Foreskin fibroblast (primary cell): ENCODE measurements at places on chromosomes 1 and 21.
A peak's percentile ranks its signal among the peaks of the same experiment; 100 is the strongest.

GRCh38 chr1:228215663-228216116, 7.8 kb downstream of the OBSCN start:
- no peak for DNase-seq

DNA sequence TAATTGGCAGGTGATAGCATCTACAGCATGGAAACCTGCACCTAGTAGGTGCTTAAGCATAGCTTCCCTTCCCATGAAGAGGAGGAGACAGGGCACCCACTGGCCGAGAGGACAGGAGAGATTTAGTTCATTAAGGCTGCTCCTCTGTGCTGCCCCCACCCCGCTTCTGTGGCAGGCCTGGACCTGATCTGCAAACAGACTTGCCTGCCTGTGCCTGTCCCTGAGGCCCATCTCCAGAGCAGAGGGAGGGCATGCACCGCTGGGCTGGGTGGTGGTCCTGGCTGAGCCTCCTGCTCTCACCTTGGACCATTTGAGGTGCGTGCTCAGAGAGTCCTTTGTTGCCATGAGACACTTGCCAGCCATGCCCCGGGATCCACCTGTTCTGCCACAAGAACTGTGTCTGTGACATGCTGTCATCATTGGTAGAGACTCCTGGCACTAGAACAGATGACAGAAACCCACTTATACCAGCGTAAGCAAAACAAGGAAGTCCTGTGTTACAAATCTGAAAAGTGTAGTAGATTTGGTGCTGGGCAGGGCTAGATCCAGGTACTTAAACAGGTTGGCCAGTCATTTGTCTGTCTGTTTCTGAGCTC, 55.6 kb downstream of the PTPRF start:
- no peak for DNase-seq

DNA sequence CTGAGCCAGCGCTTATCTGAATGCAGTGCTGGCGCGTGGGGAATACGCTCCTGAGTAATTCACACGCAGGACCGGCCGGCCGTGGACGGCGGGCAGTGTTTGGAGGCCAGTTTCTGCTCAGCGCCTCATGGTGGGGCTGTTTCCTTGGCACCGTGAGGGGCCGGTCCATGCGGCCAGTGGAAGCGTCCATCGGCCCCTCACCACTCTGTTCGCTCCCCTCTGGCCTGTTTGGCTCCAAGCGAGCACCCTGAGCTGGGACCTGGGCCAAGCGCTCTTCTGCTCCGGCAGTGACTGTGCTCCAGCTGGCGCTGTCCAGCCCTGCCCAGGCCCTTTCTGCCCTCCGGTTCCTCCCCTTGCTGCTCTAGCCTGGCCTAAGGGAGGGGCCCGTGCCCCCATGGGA, 16.3 kb upstream of the PLCH2 start:
- peak; percentile 73 for DNase-seq

DNA sequence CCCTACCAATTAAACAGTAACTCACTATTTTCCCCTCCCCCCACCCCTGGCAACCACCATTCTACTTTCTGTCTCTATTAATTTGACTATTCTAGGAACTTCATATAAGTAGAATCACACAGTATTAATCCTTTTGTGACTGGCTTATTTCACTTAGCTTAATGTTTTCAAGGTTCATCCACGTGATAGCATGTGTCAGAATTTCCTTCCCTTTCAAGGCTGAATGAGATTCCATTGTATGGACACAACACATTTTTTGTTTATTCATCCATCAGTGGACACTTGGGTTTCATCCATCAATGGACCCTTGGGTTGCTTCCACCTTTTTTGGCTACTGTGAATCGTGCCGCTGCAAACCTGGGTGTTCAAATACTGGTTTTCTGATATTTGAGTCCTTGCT, 41.7 kb downstream of the EIF2D start:
- no peak for DNase-seq

DNA sequence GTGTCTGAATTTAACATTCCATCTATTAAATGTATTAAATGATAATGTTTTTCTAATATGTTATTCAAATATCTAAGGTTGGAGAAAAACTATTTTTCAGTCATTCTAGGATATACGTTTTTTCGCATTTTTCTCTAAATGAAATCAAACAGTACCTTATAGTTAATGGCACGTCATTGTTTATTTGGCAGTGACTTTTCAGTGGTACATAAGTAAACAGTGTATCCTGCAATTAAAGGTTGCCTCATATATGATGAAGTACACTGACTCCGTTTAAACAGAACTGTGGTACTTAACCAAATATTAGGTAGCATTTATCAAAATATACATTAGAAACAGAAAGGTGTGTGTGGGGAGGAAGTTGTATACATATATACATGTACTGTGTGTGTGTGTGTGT, 79.2 kb downstream of the EPS15 start:
- DNase-seq, result no peak

DNA sequence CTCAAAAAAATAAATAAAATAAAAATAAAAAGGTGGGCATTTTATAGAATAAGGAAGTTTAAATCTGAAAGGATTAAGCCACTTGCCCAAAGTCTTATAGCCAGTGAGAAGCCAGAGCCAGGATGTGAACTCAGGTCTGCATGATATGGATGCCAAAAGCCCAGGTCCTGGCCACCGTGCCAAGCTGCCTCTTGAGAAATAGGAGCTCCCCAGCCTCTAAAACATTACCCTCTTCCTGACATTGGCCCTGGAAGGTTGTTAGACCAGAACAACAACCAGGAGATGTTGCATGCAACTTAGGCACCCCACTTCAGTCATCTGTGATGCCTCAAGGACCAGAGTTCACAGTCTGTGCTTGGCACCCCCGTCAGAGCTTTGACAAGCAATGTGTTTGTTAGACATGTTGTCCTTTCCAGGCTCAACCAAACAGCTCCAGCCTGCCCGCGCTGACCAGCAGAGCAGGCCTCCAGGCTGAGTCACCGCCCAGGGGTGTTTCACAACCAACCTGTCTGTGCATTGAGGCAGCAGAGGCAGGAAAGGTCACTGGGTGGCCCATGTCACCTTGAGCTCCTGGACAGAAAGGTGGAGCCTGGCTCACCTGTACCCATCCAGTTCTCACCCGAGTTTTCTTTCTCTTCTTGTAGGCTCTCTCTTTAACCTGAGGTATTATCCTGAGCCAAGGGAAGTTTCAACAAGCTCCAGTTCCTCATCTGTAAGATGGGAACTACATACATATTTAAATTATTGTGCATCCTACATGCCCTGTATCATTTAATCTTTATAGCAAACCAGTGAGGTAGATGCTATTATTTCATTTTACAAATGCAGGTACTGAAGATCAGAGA, 14.9 kb upstream of the MED18 start:
- DNase-seq, result peak; percentile 65

- peak; percentile 46 for DNase-seq
These were observed at the start of gene CHD5 for GRCh38 chr1:6180268-6180706. CHD5 (minus strand) TSS chr1:6180321; CDS start chr1:6180023, 298 bp downstream.

DNA sequence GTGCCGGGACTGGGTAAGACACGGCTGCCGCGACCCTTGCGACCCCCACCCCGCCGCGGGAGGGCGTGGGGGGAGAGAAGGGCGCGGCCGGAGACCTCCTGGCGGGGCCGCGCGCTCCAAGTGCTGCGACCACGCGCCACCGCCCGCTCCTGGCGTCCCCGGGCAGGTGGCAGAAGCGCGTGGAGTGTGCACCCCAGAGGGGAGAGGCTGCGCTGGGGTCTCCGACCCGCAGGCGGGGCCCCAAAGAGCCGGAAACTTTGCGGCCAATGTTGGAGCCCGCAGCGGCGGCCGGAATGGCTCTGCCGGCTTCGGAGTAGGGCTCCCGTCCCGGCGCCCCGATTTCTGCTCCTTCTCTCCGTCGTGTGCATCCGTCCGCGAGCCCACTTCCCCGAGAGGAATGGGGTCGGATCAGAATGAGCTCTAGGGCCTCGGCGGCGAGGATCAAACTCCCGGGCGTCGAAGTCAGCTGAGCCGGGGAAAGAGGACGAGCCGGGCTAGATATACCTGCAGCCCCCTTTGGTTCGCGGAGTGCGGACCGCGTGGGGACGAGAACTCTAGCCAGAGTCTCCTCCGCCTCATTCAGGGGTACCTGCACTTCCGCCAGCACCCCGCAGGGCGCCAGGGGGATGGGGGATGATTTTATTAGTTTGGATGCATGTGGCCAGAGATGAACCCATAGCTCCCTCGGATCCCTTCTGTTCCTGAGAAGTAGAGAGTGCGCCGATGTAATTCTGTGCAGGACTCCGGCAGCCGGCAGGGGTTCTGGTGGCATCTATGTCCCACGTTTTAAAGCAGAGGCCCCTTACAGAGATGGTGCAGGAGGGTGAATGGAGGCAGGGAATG, 751 bp downstream of the STUM start:
- DNase-seq, result no peak

DNA sequence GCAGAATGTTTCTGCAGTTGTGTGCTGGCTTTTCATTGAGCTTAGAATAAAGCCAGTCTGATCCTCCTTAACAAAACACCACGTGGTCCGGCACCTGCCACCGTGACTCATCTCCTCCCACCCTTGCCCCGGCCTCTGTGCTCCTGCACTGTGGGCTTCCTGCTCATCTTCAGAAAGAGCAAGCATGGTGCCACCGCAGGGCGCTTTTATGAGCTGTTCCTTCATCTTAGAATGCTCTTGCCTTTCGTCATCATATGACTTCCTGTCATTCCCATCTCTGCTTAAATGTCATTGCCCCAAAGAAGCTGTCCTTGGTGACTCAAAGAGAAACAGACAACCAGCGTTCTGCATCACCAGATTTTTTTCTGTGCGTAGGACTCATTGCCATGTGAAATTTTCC, 117.8 kb downstream of the HHAT start:
- no peak for DNase-seq

DNA sequence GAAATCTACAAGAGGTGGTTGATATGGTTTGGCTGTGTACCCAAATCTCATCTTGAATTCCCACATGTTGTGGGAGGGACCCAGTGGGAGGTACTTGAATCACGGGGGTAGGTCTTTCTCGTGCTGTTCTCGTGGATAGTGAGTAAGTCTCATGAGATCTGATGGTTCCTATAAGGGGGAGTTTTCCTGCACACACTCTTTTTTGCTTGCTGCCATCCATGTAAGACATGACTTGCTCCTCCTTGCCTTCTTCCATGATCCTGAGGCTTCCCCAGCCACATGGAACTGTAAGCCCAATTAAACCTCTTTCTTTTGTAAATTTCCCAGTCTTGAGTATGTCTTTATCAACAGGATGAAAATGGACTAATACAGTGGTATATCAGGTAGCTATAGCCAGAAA, 5.2 kb upstream of the VWA5B1 start:
- no peak for DNase-seq

GRCh38 chr1:85938829-85939228, 217.7 kb downstream of the COL24A1 start:
- no peak for DNase-seq

DNA sequence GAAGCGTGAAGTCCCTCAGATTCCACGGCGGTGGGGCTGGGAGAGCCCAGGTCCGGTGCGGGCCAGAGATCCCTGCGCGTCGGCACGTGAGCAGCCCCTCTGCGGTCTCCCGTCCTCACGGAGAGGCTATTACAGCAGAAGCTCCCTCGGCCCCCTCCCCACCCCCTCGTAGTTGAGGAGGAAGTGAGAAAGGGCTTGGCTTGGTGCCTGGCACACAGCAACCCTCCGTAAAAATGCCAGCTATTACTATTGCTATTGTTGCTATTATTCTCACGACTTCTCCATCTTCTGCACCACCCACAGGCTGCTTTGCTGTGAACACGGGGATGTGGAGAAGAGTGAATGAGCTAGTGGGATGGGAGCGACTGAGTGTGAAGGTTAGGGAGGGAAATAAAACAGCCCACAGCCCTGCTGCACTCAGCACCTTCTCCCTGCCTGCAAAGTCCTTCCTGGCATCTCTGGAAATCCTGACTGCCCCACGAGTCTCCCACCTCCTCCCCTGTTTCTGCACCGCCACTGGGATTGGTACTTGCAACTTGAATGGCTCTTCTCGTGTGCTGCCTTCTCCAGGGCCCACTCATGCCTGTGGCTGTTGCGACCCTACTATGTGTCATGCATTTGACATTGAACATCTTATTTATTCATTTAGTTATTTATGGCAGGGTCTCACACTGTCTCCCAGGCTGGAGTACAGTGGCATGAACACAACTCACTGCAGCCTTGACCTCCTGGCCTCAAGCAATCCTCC, 26.6 kb downstream of the ZBTB18 start:
- DNase-seq, result no peak

DNA sequence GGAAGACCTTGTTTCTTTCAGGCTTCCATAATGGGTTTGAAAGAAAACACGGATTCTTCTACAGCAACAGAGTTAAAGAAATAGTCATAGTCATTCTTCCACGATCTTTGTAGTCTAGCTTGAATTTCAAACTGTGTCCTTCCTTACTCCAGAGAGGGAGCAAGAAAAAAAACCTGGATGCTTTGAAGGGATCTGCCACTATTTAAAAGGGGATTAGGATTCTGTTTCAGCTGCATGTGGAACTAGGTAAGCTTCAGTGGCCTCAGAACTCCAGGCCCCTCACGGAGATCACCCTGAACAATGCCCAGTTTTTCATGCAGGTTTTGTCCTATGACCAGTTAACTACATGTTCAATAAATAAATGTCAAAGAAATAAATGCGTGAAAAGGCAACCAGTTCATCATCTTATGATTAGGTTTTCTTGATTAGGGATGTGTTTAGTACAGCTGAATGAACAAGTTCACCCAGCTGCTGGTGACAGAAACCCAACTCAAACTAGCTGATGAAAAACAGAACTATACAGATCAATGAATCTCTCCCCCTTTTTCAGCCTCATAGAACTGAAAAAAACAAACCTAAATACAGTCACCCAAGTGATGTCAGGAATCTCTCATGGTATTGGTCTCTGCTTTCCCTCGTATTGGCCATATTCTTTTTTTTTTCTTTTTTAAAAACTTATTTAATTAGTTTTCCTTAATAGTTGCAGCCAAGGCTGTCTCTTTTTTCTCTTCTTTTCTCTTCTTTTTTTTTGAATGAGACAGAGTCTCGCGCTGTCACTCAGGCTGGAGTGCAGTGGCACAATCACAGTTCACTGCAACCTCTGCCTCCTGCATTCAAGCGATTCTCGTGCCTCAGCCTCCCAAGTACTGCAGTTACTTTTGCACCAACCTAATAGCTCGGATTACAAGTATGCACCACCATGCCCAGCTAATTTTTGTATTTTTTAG, 14.6 kb upstream of the MPZL1 start:
- DNase-seq, result no peak

DNA sequence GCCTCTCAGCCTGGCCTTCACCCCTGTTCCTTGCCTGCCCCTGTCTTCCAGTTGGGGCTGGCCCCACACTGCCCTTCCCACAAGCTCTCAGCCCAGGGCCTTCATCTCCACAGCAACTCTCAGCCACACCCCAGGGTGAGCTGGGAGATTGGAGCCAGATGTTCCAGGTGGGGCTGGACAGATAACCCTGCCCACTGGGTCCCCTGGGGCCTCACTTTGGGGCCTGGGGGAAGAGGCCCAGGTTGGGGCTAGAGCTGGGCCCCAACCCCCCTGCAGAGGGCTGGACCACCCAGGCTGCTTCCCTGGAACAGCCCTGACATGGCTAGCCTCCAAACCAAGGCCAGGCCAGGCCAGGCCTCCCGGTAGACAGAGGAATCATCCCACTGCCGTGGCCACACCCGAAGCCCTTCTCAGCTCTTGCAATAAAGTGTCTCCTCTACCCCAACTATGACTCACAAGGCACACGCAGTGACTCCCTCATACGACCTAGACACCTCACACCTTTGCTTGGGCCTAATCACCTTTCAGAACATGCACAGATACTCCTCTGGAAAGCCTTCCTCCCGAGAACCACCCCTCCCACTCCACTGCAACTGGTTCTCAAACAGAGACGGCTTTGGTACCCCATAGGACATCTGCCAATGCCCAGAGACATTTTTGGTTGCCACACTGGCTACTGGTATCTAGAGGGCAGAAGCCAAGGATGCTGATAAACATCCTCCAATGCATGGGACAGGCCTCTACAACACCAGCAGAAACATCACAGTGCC, 22.2 kb downstream of the SLC2A1 start:
- DNase-seq, result peak; percentile 79
